ENCODE measurements at places on chromosomes 2 and 18. TPM values are rescaled to one million over a fixed set of nuclear protein-coding genes. Genes with fewer than 3 reads are reported as not detected.

DNA sequence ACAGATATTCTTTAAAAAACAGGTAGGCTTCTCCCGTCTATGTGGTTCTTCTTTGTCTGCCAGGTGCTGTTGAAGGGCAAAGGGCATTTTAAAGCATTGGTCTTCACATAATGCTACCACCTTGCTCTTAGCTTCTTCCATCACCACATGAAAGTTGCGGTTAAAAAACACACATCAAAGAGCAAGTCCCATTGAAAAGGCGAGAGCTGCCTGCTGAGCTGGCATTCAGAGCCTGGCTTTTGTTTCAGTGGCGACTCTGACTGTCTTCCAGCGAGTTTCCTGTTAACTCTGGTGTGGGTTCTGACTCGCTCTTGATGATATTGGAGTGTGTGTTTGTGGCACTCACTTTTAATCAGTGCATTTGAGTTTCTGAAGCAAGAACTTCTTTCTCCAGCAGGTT is 624.9 kb upstream of the FANCL start:
- H3K4me1 ChIP-seq, result no peaks in the 10 kb centered on the region
- DNase-seq, result no peak
- H3K27ac ChIP-seq, result no peak overlapping the region
- no peaks in the 10 kb centered on the region for H3K27me3 ChIP-seq

- H3K4me1 ChIP-seq, result no peaks in the 10 kb centered on the region
- no peak overlapping the region for H3K4me3 ChIP-seq
- H3K36me3 ChIP-seq, result no peaks in the 10 kb centered on the region
- no peaks in the 10 kb centered on the region for H3K27me3 ChIP-seq
- H3K27ac ChIP-seq, result no peak overlapping the region
Measured at GRCh38 chr2:173355866-173356508, 1.3 kb downstream of the CDCA7 start.

DNA sequence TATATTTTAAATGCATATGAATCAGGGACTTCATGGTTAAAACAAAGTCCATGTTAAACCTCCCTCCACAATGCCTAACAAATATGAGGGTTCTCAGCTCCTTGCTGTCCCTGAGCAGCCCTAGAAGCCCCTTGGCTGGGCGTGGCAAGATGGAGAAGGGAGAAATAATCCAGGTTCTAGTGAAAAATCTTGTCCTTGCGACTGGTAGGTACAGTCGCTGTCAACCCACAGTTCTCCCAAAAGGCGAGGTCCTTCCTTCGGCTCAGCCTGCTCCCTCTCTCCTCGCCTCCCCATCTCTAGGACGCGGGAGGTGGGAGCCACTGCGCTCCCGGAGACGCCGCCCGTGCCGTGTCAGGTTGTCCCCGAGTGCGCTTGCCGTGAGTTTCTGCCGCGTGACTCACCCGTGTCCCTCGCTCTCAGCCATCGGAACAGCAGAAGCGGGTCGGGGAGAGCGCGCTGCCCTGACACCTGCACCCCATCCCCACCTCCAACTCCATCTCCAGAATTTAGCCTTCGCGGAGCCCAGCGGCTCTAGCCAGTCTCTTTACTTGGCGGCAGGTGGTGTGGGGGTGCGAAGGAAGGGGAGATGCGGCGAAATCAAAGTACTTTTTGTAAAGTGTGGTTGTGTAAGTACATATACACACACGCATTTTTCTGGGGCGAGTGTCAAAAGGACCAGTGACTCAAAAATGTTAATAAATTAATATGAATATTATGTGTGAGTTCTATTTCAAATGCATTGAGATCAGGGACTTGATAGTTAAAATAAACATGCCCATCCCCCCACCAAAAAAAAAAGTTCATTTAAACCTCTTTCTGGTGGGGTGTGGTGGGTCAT is 65.1 kb upstream of the TMEM17 start:
- no peaks in the 10 kb centered on the region for H3K27me3 ChIP-seq
- no peak for DNase-seq
- H3K27ac ChIP-seq, result no peak overlapping the region
- H3K4me3 ChIP-seq, result no peak overlapping the region
- no peaks in the 10 kb centered on the region for H3K36me3 ChIP-seq

- H3K36me3 ChIP-seq, result no peaks in the 10 kb centered on the region
- H3K27ac ChIP-seq, result no peak overlapping the region
- no peak for DNase-seq
- H3K4me1 ChIP-seq, result no peaks in the 10 kb centered on the region
Measured at GRCh38 chr18:37124516-37124915, 295.6 kb downstream of the KIAA1328 start.

- H3K4me3 ChIP-seq, result no peak overlapping the region
- H3K27ac ChIP-seq, result no peak overlapping the region
- DNase-seq, result no peak
Measured at GRCh38 chr2:112603731-112604130, 19.3 kb downstream of the CHCHD5 start.

The CXCR2 gene
- total RNA-seq, result 1.6 TPM

The HOXD1 gene
- total RNA-seq, result 0.40 TPM

The IL1B gene
- 3.8 TPM for total RNA-seq

Data from lung (tissue), 17 donors.